ENCODE measurements at places on chromosomes 7 and 10.

DNA sequence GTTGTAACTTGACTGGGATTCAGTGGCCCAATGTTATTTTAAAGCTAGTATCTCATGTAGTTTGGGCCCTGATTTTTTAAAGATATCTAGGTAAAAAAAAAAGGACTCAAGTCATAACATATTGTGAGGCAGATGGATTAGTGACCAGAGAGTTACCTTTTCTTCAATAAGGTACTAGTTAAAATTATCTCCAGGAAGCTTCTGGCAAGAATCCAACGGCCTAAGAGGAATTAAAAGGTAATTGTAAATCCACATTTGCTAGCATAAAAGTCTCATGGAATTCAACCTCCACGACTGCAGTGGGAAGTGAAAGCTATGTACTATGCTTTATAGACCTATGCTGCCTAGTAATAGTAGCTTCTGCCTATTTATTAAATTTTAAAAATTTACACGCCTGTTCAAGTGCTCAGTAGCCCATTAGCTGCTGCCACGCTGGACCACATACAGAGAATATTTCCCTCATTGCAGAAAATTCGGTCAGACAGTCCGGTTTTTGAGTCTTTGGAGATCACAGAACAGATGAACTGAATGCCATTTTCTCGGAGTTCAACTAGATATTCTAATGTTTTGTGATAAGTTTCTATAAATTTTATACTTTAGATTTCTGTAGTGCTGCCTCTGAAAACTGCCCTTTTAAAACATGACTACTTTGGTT is 118.4 kb downstream of the NSUN6 start:
- no peak for DNase-seq

- DNase-seq: no peak
These were observed 231.3 kb upstream of the SH2B2 start for GRCh38 chr7:102055181-102055976.

DNA sequence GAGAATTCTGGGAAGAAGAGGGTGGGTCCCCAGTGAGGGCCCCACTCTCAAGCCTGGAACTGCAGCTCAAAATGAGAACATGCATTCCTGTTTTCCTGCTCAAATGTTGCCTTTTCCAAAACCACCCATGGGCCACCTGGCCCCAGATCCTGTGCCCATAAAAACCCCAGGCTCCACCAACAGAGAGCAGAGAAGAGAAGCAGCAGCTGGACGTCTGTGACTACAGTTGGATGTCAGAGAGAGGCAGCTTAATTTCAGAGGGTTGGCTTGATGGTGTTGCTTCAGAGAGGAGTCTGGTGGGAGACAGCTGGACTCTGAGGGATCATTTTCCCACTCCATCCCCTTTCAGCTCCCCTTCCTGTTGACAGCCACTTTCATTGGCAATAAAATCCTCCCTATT is 256.4 kb downstream of the FZD1 start:
- no peak for DNase-seq

DNA sequence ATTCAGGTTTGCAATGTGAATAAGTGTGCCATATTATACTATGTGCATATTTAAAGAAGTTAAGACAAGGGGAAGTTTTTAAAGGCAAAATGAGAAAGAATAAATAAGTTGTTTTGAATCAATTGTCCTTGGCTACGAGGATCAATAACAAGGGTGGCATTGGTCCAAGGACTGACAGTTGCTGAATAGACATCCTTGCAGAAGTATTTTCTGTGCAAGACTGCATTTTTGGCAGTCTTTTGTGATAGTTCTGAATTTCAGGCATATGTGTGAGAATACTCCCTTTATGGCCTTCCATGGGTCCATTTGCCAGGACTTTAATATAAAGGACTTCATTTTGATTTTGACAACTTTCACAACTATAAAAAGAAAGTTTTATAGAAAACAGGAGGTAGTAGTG is 5.4 kb upstream of the LIPA start:
- DNase-seq: no peak

GRCh38 chr10:3665316-3665908 is 119.6 kb downstream of the KLF6 start:
- DNase-seq: no peak

DNA sequence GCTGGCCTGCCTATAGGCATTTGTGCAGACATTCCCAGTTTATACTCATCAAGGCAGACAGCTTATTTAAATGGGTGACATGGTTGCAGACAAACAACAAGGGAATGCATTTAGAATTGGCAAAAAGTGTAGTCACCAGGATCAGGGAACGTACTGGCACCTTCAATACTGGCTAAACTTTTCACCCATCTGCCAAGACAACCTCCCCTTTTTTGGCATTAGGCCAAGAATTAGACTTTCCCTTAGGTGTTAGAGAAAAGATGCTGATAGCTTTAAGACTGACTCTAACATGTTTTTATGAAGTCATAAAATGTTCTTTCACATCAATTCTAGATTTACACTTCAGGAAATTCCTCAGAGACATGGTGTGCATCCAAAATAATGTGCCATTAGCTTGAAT is 365.9 kb downstream of the PHTF2 start:
- no peak for DNase-seq

DNA sequence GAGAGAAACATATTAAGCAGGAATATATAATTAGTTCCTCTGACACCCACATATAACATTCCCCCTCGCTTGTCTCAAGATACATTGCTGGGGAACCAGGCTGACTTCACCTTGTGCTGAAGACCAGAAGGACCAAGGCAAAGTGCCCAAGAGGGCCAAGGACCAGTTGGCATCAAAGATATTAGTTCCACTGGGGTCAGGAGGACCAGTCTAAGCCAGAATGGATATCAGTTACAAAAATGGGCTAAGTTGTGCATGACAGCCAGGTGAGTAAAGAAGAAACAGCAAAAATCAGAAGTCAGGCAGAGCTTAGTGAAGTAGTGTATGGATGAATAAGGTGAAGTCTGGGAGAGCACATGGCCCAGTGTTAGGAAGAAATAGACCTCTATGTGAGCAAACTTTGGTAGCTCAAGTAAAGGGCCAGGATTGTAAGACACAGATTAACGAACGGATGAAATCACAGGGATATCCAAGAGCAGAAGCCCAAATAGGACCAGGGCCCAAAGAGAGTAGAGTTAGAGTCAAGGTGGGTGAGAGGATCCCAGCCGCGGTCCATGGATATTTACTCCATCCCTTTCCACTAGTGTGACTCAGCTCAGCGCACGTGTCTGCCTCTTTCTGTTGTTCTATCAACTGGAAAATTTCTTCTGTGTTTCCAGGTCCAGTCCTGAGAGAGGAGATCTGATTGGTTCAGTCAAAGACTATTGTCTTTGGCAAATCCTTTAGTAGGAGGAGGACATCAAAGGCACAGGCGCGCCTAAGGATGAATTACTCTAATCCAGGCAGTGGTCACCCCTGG is 5.0 kb downstream of the CALD1 start:
- DNase-seq: no peak

GRCh38 chr10:114010316-114010715 is 33.4 kb upstream of the ADRB1 start:
- DNase-seq: no peak

DNA sequence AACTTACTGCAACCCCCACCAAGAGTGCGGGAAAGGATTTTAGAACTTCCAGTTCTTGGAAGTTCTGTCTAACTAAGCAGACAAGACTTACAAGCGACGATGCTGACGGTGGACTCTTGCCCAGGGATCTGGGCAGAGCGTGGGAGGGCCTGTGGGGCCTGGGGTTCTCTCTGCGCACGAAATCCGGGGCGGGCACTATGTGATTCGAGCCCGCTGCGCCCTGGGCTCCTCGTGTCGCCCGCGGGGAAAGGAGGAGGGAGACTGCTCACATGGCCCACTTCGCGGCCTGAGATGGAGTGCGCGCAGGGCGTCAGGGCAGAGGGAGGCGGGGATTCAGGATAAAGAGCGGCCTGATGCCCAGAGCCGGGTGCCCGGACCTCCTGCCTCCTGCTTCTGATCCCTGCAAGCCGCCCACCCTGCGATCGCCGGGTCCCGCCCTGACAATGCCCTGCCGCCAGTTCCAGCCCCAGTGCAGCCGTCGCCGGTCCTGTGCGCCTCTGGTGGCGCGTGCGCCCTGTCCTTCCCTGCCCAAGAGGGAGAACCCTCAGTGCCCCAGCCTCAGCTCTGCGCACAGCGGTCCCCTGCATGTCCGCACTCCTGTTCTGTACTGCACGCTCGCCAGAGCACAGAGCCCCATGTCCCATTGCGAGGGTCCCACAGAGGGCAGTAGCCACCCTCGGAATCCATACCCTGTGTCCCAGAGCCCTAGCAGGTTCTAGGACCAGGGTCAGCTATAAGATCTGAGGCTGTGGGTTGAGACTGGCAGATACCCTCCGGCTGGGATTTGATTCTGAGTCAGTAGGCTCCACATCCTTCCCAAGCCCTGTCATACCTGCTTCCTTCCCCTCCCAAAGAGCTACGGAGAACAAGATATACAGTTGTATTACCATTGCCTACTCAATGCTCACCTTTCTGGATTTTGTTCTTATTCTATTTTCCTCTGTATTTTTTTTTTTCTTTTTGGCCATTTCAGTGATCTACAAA is 99.4 kb upstream of the TMEM106B start:
- no peak for DNase-seq

DNA sequence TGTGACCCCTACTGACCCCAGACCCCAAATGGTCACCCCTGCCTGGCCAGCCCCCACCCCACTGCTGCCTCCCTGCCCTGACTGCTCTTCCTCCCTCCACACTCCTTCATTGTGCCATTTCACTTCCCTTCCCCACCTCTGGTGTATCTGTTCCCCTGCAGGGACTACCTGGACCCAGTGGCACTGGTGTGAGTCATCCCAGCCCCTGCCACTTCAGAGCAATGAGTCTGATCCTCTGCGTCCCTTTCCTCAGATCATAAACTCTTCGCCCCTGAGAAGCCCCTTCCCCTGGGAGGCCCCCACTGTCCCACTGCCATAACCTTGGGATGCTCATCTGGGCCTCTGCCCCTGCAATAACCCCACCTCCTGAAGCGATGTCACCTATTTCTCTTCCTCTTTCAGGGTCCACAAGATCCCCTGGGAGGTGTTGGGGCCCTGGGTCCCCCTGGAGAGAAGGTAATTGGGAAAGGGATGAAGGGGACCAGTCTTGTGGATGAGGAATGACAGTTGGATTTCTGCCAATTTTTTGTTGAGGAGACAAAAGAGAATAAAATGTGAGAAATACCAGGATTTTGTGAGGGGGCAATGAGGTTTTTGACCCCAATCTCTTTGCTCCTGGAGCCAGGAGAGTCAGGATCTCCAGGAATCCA is 19.1 kb upstream of the VOPP1 start:
- peak; percentile 1 for DNase-seq

All from AG08395 (cell line).